Transverse colon (tissue), 4 donors: ENCODE measurements at places on chromosomes 6 and 20.

- no peak for DNase-seq
Observed at GRCh38 chr6:155177363-155177961, 86.4 kb upstream of the CLDN20 start.

- DNase-seq: no peak
Observed at GRCh38 chr6:136952714-136953260, 30.7 kb downstream of the SLC35D3 start.

GRCh38 chr6:157679605-157680580 is 143.2 kb upstream of the SNX9 start:
- DNase-seq: no peak

DNA sequence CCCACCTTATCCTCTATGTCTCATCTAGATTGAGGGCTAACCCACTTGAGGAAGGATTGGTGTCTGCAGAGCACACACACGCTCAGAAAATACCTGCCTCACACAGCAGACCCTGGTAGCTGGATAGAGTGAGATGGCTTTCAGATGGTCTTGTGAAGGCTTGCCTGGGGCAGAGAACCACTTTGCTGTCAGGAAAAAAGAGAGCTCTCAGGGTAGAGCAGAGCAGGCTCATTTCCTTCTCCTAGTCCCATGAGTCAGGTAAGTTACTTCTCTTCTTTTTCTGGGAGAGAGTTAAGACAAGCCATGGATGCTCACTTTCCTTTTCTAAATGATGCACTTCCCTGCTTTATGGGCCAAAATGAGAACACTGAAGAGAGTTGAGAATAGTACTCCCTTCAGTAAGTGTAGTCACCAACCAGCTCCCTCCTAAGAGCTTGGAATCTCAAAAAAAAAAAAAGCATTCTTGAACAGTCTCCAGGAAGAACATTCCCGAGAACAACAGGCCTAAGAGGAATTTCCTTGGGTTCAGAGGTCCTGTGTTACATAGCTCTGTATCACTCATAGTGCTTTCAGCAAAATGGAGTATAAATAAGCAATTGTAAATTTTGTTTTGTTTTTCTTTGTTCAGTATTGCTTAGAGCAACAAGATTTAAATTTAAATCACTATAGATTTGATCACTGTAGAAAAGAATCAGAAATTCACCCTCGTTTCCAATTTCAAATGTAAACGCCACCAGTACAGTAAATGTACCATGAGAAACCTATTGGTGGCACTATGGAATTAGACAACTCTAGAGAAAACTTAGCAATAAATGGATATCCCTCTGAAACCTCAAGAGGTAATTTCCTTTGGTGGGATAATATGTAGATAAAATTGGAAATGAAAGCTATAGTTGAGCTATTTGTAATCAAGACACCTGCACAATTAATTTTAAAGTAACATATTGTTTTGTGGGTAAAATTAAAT is 530.3 kb downstream of the RFPL4B start:
- no peak for DNase-seq

- no peak for DNase-seq
Observed at GRCh38 chr6:86537292-86537861, 400.0 kb upstream of the HTR1E start.
